ENCODE measurements at places on chromosomes 2 and 18.

- no peak for ATAC-seq
Observed at GRCh38 chr18:28045176-28045810, 131.6 kb downstream of the CDH2 start.

DNA sequence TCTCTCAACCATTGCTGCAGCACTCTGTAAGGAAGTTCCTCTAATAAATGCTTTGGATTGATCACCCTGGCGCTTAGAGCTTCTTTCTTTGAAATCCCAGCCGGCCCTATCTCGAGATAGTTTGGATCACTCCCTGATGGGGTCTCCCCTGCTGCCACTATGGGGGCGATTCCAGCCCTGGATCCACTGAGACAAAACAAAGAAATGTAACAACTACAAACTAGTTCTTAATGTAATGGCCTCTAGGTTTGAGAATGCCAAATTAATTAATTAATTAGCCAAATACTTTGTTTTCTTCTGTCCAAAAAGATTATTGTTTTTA lies 15.2 kb downstream of the SRSF7 start:
- no peak for ATAC-seq

DNA sequence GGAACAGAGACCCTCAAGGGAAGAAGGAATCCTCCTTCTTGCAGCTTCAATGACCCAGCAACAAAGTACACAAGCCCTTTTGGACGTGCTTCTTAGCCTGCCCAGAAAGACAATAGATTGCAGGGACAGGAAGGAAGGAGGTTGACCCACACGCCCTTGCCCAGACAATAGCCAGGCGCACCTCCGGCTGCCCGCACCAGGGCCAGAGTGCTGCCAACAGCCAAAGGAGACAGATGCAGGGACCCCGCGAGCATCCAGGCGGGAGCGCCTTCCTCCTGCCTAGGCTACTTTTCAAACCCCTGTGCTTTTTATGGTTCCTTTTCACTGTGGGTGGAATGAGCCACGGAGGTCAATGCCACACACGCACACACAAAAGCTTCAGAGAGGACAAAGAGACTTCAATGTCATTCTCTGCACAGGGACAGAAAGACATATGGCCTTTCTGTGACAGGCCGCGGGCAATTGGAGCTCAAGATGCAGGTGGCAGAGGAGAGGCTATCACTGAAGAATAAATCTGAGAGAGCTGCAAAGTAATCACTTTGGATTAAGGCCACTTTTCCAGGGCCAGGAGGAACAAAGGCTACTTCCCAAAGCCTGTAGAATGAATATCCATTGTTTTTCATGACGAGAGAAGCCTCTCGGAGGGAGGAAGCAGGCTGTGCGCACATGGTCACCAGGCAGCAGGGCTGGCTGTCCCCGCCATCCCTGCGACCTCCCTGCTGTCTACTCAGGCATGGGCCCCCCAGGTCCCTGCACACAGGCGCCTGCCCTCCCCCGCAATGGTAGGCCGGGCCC lies 300.6 kb downstream of the EIPR1 start:
- no peak for ATAC-seq

DNA sequence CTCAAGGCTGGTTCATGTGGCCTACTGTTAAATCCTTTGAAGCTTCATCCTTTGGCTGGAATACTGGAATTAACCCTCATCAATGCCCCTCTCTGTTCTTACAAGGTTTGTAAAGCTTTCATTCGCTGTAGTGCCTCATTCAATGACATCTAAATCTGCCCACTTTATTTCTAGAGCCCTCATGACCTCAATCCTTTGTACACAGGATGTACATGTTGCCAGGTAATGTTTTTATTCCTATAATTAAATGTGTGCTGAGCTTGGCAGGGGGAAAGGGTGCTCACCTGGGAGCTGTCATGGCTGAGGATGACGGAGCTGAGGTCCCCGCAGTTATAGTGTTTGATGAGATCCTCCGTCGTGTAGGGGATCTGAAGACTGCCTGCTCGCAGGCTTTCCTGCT lies 39.3 kb downstream of the TRABD2A start:
- no peak for ATAC-seq

- ATAC-seq, result no peak
Observed at GRCh38 chr18:10518595-10519255, 7.1 kb upstream of the NAPG start.

GRCh38 chr2:237701859-237702390 lies 74.5 kb downstream of the LRRFIP1 start:
- ATAC-seq, result no peak

DNA sequence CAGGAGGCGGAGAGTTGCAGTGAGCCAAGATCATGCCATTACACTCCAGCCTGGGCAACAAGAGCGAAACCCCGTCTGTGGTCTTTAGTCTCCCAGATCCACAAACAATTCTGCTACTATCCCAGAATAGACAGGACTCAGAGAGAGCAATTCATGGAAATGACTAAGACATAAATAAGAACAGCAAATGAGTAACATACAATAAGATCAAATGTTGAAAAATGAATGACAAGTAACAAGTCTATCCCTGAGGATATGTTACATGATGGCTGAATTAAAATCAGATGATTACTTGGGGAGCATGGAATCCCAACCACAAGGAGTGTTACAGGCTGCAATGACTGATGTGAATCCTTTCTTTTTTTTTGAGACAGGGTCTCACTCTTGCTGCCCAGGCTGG lies 10.3 kb downstream of the ARL5A start:
- no peak for ATAC-seq

- ATAC-seq, result peak; percentile 36
Observed at GRCh38 chr2:84055816-84056215, 403.3 kb downstream of the SUCLG1 start.

Data from esophagus mucosa (tissue), 1 donor.